ENCODE measurements at places on chromosomes 11 and 22.

DNA sequence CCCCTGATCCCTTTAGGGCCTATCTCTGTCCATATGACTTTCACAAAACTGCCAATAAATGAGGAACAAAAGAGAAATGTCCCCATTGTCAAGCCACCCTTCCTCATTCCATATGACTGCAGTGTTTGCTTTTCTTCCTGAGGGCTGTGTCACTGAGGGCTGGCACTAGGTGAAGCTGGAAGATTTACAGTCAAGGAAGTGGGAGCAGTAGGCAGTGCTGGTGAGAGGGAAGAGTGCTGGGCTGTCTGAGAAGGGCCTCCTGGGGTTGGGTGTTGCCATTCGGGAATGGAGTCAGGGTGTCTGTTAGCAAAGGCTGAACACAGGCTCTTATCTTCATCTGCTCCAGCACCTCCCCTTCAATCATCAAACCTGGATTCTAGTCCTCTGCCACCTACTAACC lies 30.9 kb downstream of the INSC start:
- no peak for DNase-seq

DNA sequence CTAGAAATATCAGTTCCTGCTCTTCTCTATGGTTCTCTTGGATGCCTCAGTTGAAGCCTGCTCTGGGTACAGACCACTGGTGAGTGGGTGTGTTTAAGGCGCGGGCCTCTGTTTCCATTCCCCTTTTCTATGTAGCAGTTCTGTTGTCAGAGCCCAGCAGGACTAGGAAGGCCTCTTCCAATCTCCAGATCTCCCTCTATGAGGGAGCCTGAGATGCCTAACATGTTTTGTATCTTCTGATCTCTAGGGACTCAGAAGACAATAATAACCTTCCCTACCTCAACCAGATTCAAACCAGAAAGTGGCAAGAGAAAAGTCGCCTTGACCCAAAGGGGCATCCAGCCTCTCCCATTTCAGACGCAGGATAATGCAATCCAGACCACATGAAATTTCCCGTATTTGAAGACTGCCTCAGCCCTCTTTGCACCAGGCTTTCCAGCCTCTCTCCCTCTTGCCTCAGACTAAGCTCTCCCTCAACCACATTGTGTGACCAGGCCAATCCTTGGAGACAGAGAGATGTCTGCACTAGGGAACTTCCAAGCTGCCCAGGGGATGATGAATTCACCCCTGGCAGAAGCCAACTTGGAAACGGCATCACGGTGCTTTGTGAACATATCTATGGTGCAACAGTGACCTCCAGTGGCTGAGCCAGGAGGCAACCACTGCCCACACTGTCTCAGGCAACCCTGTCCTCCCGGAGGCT lies 150.1 kb upstream of the UBASH3B start:
- peak; percentile 63 for DNase-seq

DNA sequence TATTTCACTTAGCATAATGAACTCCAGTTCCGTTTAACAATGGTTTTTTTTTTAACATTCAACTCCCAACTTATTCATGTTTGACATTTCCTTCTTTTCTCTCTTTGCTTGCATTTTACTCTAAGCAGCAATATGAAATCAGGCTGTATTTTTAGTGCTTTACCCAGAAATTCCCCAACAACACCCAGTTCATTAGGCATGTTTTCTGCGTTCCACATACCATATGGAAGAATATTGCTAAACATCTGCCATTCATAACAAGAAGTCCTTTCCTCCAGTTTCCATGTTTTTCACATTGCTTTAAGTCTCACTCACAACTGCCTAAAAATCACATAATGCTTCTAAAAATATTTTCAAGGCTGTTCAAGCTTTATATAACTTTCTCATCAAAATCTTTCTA lies 45.8 kb downstream of the PLAAT5 start:
- DNase-seq: no peak

- DNase-seq: no peak
Observed at GRCh38 chr11:92266806-92267205, 42.2 kb downstream of the FAT3 start.

- no peak for DNase-seq
Observed at GRCh38 chr11:76152741-76153570, 53.3 kb downstream of the WNT11 start.

GRCh38 chr22:39859903-39860588 lies 33.5 kb downstream of the ENTHD1 start:
- DNase-seq: no peak

- DNase-seq: no peak
Observed at GRCh38 chr11:110890995-110891394, 178.8 kb upstream of the ARHGAP20 start.

DNA sequence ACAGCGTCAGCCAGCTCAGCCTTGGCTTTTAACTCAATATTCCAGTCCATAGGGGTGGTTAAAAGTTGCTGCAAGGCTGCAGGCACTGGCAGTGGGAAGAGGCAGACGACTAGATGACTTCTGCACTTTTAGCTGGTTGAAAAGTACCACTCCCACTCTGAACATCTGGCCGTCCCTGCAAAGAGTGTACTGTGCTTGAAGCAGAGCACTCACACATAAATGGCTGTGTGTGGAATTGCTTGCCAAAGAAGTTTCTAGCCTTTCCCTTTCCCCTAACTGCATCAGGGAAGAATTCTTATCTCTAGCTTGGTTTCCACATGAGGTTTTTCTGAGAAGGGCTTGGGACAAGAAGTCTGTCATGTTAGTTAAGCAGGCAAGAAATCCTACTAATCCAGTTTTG lies 5.1 kb upstream of the PHLDB1 start:
- DNase-seq: no peak

DNA sequence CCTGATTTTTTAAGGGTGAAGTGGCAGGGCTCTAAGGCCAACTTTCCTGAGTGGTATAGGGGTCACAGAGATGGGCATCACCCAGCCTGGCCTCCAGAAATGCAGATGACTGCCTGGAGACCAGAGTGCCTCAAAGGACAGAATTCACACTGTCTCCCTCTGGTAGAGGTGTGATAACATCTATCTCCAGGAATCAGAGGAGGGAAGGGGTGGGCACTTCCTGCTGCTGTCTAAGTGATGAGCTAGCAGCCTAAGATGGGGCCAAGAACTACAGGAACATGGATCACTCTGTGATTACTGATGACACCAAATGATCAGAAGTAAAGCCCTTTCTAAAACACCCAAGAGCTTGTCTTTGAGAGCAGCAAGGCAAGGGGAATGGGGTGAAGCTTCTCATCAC lies 61.9 kb downstream of the C11orf58 start:
- DNase-seq: no peak

GRCh38 chr11:43393765-43394355 lies 35.1 kb downstream of the TTC17 start:
- no peak for DNase-seq

- no peak for DNase-seq
Observed at GRCh38 chr22:34004058-34004457, 83.8 kb upstream of the LARGE1 start.

- no peak for DNase-seq
Observed at GRCh38 chr11:395866-396265, 1.9 kb downstream of the PKP3 start.

GRCh38 chr11:78299000-78299710 lies 110.4 kb downstream of the USP35 start:
- DNase-seq: no peak

GRCh38 chr11:112931703-112932102 lies 29.5 kb upstream of the NCAM1 start:
- no peak for DNase-seq

DNA sequence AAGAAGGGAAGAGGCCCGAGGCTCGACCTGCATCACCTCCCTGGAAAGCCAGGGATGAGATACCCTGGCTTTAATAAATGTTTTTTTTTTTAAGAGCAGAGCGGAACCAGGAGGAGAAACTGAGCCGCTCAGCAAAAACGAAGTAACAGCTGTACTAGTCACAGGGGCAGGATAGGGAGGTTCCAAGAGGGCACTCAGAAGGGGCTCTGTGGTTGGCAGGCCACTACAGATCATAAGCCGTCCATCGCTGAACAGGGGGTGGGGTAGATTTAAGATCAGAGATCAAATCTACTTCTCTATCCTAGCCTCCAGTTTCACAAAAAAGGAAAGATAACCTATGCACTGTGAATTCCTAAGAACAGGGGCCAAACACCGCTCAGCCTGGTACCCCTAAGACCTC lies 625 bp downstream of the EIF3D start:
- no peak for DNase-seq

- no peak for DNase-seq
Observed at GRCh38 chr11:76131142-76131541, 75.2 kb downstream of the WNT11 start.

- DNase-seq: no peak
Observed at GRCh38 chr11:7436657-7437056, 48.6 kb upstream of the OLFML1 start.

DNA sequence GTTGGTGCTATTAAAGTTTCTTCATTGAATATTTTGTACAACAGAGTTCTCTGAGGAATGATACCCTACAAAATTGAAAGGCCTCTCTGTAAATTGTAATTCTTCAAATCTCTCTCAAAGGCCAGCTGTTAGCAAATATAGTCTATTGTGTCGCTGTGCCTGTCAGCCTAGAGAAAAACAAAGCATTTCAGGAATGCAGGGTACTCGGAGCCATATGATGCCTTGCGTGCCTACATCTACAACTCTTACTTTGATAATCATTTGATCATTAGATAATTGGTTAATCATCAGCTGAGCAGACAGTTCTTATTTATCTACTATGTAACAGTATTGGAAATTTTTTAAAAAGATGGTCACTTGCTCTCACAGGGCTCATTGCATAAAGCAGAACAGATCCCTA lies 67.3 kb downstream of the RNF169 start:
- DNase-seq: no peak

GRCh38 chr22:41989246-41989645 lies 9.3 kb upstream of the WBP2NL start:
- DNase-seq: no peak

DNA sequence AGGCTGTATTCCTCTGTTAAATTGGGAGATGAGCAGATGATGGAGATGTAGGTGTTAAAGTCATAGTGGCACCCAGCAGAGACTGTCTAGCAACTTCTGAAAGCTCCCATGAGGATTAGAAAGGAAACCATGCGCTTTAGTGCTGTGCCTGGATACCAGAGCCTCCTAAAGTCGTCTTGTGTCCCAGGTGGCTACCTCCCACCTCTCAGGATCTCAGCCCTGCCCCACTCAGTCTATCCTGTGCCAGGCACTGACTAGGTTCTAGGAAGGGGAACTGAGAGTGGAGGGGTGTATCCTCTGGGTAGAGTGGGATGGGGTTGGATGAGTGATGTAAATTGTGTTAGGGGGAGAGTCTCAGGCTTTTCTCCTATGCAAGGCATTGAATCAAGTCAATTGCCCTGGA lies 60.2 kb downstream of the KIAA1671 start:
- DNase-seq: no peak

GRCh38 chr22:41524251-41524661 lies 20.0 kb downstream of the POLR3H start:
- DNase-seq: no peak

GRCh38 chr11:64185175-64185692 lies 737 bp upstream of the STIP1 start:
- no peak for DNase-seq

DNA sequence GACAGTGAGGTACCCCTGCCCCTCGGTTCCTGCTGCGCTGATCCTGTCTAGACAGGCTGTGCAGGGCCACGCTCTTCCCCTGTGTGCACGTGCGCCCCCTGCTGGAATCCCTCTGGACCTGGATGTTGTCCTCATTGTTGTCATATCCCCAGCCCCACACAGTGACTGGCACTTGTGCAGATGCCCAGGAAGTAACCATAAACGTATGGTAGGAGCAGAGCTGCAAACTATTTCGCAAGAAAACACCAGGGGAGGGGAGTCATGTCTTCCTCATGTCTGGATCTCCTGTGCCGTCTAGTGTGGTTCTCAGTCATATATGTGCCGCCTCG lies 114.7 kb downstream of the CRYBB2 start:
- peak; percentile 94 for DNase-seq

GRCh38 chr11:36953976-36954375 lies 355.9 kb upstream of the RAG2 start:
- DNase-seq: no peak

GRCh38 chr11:107357877-107358276 lies 99.7 kb downstream of the CWF19L2 start:
- DNase-seq: no peak

DNA sequence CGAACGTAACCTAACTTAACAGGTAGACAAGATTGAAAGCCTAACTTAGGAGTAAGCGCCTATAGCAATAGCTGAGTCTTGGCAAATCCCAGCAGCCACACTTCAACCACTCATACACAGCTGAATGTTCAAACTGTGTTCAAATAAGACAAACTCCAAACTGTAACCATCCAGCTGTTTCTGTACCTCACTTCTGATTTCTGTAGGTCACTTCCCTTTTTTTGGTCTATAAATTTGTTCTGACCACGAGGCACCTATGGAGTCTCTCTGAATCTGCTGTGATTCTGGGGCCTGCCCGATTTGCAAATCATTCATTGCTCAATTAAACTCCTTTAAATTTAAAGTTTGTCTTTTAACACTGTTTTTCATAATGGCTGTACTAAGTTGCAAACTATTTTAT lies 8.2 kb upstream of the TENM4 start:
- DNase-seq: no peak

DNA sequence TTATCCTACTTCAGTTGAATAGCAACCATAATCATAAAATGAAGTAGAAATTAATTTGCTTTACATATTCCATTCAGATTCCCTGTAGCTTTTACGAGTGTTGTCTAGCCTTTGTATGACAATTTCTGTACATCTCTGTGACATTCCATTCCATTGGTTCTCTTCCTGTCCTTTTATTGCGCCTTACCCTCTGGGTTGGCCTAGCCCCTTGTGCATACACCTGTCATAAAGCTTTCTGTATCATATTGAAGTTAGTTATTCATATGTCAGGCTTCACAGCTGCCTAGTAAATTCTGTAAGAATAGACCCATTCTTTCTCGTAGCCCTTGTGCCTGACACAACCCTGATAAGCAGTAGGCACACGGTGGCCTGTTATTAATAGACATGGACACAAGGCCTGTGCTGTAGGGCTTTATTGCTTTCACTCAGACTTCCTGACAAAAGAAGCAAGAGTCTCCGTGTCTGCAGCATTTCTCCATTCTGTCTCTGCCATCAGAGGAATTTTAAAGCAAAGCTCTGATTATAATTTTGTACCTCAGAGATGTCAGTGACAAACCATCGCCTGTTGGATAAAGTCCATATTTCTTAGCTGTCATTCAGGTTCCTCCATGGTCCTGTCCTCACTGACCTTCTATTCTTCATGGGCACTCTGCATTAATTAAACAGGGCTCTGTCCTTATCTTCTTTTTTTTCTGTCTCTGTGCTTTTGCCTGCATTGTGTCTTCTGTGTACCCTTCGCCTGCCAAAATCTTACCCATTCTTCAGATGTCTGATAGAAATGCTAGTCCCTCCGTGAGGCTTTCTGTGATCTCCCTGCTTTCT lies 49.4 kb downstream of the BID start:
- no peak for DNase-seq

All from H1 (cell line).